ENCODE measurements at places on chromosomes 1 and 21.

DNA sequence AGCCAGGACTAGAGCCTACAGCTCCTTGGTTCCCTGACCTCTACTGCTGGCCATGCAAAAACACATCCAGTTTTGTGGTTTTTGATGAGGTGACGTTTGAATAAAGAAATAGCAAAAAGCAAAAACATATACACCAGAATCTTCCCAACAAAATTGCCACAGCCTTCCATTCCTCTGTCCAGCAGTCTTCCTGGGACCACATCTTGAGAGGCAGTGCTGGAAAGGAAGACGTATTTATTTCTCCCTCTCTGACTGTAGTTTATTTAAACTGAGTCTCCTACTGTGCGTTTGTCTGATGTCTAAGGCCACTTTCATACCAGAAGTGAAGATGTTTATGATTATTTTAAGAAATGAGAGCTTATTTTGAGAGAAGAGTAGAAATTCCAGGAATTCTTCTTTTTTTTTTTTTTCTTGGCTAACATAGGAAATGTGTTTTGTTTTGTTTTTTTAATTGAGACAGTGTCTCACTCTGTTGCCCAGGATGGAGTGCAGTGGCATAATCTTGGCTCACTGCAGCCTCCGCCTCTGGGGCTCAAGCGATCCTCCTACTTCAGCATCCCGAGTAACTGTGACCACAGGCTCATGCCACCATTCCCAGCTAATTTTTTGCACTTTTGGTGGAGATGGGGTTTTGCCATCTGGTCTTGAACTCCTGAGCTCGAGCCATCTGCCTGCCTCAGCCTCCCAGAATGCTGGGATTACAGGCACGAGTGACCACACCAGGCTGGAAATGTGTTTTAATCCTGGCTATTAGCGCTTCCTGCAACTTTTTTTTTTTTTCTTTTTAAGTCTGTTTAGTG, 118.5 kb downstream of the ITSN1 start:
- no peak for DNase-seq

DNA sequence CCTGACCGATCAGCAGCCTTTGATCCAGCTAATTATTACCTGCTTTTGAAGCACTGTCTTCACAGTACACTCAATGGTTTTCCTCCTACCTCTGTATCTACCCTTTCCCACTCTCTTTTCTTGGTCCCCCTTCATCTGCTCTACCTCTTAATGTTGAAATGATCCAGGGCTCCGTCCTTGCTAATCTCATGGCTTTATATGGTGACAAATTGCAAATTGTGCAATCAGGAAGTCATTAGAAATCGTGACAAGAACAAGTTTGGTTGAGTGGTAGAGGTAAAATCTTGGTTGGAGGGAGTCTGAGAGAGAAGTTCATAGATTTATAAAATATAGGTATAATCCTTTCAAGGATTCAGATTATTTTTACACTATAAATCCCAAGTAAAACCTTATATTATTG, 9.6 kb upstream of the CYB5R1 start:
- no peak for DNase-seq

DNA sequence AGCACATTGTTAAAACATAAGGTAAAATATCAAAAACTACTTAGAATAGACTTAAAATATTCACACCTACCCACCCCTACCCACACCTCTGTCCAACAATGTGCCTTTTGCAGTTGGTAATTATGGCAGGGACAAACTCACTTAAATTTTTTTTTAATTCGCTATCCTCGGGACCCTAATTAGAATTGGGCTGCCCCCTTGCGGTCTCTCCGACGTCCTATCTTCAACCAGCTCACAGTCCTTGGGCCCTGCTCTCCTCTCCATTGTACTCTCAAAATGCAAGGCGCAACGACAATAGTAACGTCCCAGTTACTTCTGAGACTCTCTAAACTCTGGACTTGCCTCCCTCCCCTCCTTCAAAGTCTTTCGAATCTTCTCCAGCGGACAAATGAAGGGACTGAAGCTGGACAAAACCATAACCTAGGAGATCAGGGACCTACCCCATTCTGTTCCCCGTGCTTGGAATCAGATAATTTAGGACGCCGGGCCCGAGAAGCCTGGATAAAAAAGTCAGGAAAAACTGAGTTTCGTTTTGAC, 1.1 kb upstream of the CIART start:
- peak; percentile 64 for DNase-seq

- DNase-seq = no peak
Measured at GRCh38 chr21:38787461-38788274, 18.1 kb upstream of the ETS2 start.
